Foreskin fibroblast (primary cell): ENCODE measurements at places on chromosomes 7 and 10.

GRCh38 chr7:134948736-134949135 is 37.6 kb upstream of the AGBL3 start:
- DNase-seq: peak; percentile 32

GRCh38 chr10:118521415-118522117 is 73.9 kb downstream of the PRLHR start:
- no peak for DNase-seq

DNA sequence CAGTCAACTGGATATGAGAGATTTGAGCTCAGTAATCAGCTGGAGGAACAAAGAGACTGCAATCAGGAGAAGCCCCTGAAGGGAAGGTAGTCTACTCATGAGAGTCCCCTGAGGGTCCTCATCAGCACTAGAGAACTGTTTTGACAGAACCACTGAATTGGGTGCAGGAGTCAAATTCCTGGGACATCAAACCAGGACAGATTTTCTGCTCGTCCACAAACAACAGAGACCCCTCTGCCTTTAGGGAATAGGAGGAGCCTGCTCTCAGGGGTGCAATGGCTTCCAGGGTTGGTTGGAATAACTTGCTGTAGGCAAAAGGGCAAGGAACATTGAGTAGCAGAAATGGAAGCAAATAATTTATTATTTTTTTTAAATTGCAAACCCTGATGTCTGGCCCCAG is 21.9 kb upstream of the NEUROD6 start:
- no peak for DNase-seq

- DNase-seq: no peak
Measured at GRCh38 chr10:13867822-13868221, 281.1 kb downstream of the PRPF18 start.

DNA sequence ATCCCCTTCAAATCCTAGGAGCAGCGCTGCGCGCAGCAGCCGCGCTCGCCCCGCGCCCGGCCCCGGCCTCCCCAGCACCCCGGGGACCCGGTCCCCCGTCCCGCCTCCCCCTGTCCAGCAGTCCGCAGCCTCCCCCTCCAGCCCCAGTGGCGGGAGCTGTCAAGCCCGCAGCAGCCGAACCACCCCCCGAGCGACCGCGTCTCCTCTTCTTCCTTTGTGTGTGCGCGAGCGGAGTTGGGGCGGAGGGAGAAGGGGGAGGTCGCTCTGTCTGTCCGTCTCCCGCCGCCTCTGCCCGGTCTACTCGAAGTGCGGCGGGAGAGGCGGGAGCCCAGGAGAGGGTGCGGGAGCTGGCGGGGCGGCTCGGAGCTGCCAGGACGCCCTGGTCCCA is 375 bp upstream of the CHN2 start:
- DNase-seq: no peak

GRCh38 chr10:102342458-102342857 is 53.0 kb upstream of the NFKB2 start:
- peak; percentile 17 for DNase-seq

DNA sequence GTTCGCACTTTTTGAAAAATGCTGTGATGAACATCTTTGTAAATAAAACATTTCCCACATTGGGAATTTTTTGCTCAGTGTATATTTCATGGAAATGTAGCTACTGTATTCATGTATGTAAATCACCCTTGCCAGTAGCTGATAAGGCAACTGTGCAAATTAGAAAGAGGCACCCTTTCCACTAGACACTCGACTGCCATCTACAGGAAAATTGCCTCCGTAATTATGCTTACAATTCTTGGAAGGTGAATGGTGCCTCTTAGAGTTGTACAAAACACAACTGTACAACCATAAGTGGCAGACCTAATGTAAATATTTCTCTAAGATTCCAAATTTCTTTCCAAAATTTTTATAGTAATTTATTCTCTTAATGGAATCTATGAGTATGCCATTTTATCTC is 491.7 kb downstream of the CCSER2 start:
- no peak for DNase-seq

DNA sequence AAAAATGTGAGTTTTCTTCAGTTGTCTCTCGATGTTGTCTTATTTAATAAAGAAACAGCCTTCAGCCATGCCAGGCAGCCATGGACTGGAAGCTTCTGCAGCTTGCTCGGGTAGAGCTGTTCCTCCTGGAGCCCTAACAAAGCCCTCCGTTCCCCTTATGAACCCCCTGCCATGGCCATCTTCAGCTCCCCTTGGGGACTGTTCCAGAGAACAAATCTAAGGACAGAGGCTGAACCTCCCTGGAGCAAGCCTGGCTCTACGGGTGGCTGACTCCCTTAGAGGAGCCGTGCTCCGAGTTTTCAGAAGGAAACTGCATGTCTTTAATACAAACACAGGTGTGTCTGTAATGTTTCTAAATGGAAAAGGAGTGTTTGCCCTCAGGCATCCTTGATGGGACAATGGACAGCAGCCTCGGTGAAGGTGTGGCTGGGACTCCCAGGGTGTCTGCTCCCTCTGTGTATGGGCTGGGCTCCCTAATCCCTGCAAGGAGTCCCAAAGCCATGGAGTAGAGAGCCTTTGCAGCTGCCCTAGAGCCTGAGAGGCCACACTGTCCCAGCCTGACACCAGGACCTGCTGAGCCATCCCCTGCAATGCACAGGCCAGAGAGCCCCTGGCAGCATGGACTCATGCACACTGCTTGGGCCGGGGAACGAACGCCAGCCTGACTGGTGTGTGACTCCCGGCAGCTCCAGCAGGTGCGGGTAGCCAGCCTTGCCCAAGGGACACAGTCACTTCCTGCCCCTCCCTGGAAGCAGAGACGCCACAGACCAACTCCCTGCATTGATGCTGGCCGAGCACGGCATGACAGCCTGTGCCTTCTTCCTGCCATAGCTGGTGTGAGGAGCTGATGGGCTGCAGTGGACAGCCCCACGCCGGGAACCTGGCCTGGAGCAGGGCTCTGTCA is 381.8 kb downstream of the TCERG1L start:
- DNase-seq: no peak

- DNase-seq: no peak
Measured at GRCh38 chr7:22319424-22320403, 37.2 kb downstream of the RAPGEF5 start.

DNA sequence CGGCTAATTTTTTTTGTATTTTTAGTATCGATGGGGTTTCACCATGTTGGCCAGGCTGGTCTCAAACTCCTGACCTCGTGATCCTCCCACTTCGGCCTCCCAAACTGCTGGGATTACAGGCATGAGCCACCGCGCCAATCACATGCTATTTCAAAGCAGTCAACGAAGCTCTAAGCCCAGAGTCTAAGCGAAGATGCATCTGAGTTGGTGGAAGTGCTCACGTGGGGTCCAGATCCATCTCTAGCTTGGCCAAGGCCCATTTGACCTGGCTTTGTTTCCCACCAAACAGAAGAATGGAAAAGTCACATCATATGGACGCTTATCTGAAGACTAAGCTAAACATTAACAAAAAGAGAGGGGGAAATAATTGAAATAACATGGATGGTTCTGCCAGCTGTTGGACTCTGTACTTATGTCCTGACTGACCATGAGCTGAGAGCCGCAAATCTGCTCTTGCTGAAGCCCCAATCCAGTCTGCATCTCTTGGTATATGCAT is 3.8 kb upstream of the GTF2I start:
- no peak for DNase-seq

DNA sequence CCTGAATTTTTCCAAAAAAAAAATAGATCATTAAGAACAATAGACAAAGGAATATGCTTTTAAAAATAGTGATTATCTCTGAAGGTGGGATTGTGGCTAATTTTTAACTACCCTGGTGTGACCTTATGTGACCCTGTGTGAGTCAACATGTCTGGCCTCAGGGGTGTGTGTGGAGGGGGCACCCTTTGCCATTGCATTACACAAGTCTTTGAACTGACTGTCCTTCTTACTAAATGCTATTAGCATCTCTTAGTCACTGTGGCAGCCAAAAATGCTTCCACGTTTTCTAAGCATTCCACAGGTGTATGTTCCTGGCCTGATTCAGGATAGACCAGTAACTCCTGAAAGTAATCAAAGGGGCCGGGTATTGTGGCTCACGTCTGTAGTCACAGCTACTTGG is 175.4 kb downstream of the MGMT start:
- peak; percentile 9 for DNase-seq

- no peak for DNase-seq
Measured at GRCh38 chr10:80055760-80056159, 22.7 kb upstream of the TMEM254 start.

DNA sequence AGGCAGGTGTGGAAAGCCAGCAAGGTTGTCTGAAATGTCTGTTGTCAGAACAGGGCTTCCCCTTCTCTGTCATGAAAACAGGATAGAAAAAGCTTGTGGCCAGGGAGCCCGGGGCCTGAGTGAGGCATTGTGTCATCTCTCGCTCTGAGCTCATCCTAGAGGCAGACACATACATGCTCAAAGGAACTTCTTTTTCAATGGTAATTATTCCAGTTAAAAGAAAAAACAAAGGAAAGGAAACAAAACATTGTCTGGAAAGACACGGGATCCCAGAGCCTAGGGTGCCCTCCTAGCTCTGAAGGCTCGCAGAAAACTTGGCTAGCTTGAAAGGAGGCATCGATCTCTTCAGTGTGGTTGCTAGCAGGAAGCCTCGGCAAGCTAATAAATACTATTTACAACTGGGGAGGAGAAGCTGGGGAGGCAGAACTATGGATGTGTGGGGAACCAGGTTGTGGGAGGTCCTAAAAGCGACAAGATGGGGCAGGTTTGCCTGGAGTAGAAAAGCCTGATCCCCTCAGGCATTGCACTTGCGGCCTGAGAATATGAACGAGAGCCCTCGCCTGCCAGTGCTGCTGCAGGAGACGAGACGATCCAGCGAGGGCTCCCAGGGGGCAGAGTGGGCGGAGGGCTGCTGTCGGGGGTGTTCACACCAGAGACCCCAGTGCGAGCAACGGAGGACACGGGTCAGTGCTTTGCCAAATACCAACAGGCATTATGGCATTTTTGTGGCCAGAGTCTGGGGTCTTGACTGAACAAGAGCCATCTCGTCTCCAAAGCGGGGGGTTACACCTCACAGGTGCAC is 32.8 kb upstream of the DGKI start:
- peak; percentile 84 for DNase-seq

- no peak for DNase-seq
Measured at GRCh38 chr10:132868995-132869394, 73.4 kb downstream of the CFAP46 start.

GRCh38 chr10:1644191-1644711 is 93.1 kb downstream of the ADARB2 start:
- no peak for DNase-seq

GRCh38 chr7:116698396-116698795 is 26.4 kb downstream of the MET start:
- DNase-seq: no peak

DNA sequence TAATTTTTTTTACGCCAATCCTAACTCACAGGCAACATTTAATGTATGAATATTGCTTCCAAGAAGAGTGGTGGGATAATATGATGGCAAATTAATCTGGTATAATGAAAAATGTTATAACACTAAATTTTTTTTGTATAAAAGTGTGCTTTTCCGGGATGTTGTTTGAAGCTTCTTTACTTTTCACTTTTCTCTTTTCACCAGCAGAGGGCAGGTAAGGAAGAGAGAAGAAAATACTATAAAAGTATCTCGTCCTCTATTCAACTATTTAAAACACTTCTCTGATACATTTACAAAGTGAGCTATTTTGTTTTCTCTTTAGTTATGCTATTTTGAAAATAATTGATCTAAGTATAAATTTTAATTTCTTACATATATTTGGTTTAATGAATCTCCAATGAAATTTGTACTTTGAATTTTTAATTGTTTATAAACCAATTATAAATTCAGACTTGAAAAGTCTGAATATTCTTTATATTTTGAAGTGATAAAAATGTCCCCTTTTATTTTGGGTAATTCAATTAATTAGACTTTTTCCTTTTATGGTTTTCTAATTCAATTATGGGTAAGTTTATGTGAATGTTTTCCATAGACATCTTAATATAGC is 20.7 kb upstream of the CFTR start:
- DNase-seq: no peak

DNA sequence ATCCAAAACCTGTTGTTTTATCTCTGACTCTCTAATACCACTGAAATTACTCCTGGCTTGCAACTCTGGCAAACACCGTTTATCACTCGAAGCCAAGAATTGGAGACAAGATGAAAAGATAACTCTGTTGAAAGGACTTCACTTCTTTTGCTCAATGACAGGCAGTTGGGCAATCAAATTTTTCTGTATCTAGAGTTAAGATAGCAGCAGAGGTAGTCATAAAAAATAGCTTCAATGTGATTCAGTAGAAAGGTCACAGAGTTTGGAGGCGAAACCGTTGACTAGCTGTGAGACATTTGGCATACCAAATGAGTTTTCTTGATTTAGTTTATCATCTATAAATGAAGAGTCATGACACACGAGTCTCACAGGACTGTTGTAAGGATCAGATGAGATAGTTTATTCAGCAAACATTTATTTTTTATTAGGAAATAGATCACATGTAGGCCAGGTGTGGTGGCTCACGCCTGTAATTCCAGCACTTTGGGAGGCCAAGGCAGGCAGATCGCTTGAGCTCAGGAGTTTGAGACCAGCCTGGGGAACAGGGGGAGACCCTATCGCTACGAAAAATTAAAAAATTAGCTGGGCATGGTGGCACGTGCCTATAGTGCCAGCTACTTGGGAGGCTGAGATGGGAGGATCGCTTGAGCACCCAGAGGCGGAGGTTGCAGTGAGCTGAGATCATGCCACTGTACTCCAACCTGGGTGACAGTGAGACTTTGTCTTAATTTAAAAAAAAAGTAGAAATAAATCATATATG is 23.6 kb downstream of the AKR1B1 start:
- peak; percentile 71 for DNase-seq

DNA sequence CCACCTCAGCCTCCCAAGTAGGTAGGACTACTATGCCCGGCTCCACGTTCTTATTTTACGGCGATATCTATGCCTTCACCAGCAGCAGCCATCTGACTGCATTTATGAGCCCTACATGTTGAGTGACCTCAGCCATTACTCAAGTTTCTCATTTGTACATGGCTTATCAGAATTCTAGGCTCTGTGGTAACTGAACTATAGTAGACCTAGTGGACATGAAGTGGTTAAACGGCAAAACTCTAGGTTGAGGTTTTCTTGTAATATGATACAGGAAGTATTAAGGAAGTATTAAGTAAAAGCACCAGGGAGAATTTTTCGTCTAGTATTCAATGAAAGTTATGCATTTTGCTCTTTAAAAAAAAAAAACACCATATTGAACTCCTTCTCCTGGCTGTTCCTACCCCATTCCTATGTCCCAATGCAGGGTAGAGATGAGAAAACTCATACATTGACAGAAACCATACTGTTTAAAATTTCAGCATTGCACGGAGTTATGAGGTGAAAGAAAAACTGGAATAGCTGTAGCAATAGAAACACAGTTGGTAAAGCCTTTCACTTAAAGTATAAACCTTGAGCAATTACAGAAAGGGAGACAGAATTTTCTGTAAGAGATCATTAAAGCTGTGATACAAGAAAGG is 39.8 kb upstream of the EPC1 start:
- DNase-seq: peak; percentile 32

DNA sequence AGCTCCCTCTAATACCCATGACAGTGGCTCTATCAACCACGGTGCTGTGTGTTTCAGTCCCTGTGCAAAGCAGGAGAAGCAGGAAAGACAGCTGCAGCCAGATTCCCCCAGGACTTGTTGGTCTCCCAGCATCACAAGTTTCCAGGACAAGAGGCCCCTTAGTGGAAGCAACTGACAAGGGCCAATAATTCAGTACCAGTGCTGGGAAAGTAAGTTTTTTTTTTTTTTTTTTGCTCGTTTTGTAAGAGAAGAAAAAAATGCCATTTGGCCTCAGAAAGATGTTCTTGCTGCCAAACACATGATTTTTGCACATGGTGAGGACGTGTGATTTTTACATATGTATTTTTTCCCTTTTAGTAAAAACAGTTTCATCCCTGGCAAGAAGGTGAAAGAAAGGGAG is 284.2 kb upstream of the ZMIZ1 start:
- no peak for DNase-seq

GRCh38 chr10:10794046-10794445 is 223.6 kb upstream of the CELF2 start:
- no peak for DNase-seq
